ENCODE measurements at places on chromosomes 4 and X.

- DNase-seq = peak; percentile 45
Measured at GRCh38 chr4:10006601-10007435, 14.5 kb downstream of the SLC2A9 start.

GRCh38 chr4:188201851-188202250 lies 62.6 kb downstream of the TRIML1 start:
- DNase-seq = no peak

- DNase-seq = no peak
Measured at GRCh38 chr4:176134670-176135069, 60.7 kb downstream of the SPATA4 start.

GRCh38 chr4:54913751-54914526 lies 211.5 kb downstream of the KDR start:
- no peak for DNase-seq

DNA sequence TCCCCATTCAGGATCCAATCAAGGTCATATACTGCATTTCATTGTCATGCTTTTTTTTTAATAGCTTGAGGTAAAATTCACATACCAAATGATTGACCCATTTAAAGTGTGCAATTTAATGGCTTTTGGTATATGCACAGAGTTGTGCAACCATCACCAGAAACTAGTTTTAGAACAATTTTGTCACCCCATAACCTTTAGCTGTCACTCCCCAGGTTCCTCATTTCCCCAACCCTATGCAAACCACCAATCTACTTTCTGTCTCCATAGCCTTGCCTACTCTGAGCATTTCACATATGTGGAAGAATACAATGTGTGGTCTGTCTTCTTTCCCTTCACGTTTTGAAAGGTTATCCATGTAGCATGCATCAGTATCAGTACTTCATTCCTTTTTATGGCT lies 1.4 kb upstream of the SMAD1 start:
- DNase-seq = no peak

GRCh38 chr4:76767983-76768382 lies 130.0 kb downstream of the SOWAHB start:
- no peak for DNase-seq

GRCh38 chr4:78136109-78137081 lies 79.3 kb downstream of the FRAS1 start:
- DNase-seq = no peak

- DNase-seq = no peak
Measured at GRCh38 chr4:83405844-83406816, 49.5 kb downstream of the HELQ start.

GRCh38 chrX:20455001-20455400 lies 188.3 kb upstream of the RPS6KA3 start:
- no peak for DNase-seq

DNA sequence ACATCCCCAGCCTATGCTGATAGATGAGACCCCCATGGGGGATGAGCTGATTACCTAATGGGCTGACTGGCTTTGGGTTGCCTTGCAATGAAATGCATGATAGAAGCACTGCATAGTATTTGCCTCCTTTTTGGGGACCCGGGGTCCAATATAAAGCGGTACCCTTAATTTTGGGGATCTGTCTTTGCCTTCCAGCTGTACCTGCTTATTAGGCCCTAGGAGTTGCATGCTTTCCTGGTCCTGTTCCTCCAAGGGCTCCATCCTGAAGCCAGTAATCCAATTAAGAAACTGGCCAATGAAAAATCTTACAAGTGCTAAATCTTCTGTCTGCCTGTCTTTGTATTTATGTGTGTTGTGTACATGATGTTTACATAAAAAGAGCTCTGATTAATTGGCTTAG lies 791.6 kb downstream of the TRIML1 start:
- DNase-seq = no peak

GRCh38 chr4:98542011-98542410 lies 116.4 kb downstream of the TSPAN5 start:
- DNase-seq = no peak

GRCh38 chrX:66074920-66075879 lies 35.3 kb upstream of the VSIG4 start:
- DNase-seq = no peak

DNA sequence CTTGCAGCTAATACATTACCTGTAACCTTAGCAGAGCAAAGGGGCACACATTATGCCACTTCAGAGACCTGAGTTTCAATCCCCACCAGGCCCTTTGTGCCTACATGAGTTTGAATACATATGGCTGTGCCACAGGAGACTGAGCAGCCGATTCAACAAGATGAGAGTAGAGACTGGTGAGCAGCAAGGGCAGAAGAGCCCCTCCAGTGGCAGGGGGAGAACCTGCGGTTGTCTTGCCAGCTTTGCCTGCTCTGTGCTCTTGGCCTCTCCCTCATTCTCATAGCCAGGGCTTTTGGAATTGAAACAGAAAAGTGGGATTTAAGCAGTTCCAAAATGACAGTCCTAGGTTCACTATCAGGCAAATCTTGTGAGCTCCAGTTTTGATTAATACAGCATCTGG lies 52.3 kb upstream of the CLNK start:
- no peak for DNase-seq

- no peak for DNase-seq
Measured at GRCh38 chrX:37905436-37906147, 58.2 kb upstream of the DYNLT3 start.

- DNase-seq = no peak
Measured at GRCh38 chr4:125283707-125284279, 31.0 kb upstream of the FAT4 start.

- DNase-seq = no peak
Measured at GRCh38 chr4:23957465-23957864, 67.6 kb upstream of the PPARGC1A start.

DNA sequence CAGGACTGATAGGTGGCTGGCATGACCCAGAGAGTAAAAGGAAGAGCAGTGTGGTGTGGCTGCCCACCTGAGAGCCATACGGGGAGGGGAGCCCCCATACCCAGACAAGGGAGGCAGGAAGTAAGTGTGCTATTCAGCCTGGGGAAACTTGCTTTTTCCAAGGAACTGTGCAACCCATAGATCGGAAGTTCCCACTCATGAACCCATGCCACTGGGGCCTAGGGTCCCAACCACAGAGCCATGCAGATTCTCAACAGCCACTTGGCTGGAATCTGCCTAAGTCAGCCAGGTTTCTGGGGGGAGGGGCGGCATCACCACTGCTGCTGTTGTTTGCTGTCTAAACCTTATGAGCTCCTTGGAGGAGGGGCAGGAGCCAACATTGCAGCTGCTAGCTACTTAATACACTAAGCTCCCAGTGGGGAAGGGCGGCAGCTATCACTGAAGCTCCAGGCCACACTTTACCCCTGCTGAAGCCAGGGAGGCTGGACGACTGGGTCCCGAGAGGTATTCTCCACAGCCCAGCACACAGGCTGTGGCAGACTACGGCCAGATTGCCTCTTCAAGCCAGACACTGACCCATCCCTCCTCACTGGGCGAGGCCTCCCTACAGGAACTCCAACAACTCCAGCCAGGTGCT lies 410.4 kb downstream of the INPP4B start:
- DNase-seq = no peak

- no peak for DNase-seq
Measured at GRCh38 chrX:153645151-153645550, 1.9 kb upstream of the DUSP9 start.

GRCh38 chrX:40108959-40109287 lies 11.2 kb upstream of the BCOR start:
- peak; percentile 88 for DNase-seq

- no peak for DNase-seq
Measured at GRCh38 chr4:112055100-112055499, 90.2 kb upstream of the FAM241A start.

- DNase-seq = no peak
Measured at GRCh38 chr4:47643845-47644244, 158.8 kb downstream of the ATP10D start.

GRCh38 chr4:11954093-11954492 lies 525.4 kb upstream of the HS3ST1 start:
- no peak for DNase-seq

DNA sequence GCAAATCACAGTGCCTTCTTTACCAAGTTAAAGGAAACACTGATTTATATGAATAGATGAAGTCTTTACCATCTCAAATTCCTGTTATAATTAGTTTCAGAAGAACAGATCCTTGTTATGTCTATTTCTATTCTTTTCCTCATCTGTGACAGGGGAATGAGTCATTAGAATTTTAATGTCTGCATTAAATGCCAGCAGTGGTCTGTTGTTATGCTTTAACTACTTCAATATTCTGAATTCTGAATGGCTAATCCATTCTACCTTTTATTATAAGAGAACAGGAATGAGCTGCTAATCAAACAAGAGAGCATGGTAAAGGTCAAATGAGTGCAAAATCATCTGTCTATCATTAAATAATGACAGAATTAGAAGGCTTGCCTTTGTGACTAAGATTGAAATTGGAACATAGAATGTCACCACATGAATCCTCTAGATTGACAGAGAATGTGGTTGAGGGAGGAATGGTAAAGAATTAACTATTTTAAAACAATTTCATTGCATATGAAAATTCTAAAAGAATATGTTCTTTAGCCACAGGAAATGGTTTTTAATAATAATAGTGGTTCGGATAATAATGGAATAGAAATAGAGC lies 935.5 kb downstream of the ADGRL3 start:
- no peak for DNase-seq

DNA sequence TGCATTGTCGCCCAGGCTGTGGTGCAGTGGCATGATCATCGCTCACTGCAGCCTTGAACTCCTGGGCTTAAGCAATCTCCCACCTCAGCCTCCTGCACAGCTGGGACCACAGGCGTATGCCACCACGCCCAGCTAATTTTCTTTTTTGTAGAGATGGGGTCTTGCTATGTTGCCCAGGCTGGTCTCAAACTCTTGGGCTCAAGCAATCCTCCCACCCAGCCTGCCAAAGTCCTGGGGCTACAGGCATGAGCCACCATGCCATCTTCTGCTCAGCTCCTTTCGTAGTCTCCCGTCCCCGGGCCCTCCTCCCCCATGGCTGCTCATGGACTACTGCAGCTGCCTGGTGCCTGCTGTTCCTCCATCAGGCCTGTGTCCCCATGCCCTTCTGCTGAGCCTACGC lies 58.1 kb downstream of the TAPT1 start:
- DNase-seq = no peak
